ENCODE measurements at places on chromosomes 7 and 10.

DNA sequence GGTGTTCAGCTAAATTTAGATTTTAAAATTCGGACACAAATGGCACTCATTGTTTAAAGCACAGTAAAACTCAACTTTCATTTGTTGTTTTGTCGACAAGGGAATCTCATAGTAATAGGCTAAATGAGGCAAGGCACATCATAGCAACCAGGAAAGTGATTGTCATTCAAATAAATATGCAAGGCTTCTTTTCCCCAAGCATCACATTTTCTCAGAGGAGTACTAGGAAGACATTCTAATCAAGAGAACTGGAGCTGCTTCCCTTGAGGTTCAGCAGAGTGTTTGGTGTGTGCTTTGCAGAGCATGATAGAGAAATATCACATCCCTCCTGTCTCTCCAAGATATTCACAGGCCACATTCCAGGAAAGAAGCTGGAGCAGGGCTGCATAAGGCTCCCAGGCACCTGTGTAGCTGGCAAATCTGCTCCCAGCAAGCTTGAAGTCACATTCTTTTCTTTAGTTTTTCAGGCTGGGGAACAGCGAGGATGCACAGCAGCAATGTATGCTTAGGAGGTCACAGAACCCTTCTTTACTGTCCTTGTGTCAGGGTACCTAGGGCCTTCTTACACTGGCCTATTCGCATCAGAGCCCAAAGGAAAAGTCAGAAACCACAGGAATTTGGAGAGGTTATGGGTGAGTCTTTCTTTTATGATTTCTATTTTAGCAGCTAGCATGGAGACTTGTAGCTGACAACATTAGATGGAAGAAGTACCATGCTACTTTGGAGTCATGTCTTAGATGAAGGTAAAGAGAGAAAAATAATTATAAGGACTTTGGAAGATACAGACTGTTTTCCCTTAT, 95.9 kb upstream of the HDAC9 start:
- no peak for DNase-seq

GRCh38 chr7:106285855-106286492, 1.2 kb upstream of the NAMPT start:
- no peak for DNase-seq

DNA sequence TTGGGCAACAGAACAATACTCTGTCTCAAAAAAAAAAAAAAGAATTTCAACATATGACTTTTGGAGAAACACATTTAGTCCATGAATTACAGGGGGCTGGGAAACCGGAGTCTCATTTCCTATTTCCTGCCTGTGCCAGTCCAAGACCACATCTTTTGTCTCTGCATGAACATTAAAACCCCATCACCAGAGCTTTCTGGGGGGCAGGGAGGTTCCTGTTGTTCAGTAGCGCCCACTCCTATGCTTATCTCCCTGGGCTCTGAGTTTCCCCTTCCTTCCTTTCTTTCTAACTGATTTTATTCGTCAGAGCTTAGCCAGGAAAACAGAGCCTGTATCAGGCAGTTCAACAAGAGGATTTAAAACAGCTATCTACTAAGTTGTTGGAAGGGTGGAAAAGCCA, 119.3 kb downstream of the CALN1 start:
- DNase-seq = no peak

GRCh38 chr10:85226596-85226995, 898.2 kb downstream of the CCSER2 start:
- DNase-seq = no peak

GRCh38 chr7:73681031-73681430, 2.2 kb downstream of the DNAJC30 start:
- no peak for DNase-seq

DNA sequence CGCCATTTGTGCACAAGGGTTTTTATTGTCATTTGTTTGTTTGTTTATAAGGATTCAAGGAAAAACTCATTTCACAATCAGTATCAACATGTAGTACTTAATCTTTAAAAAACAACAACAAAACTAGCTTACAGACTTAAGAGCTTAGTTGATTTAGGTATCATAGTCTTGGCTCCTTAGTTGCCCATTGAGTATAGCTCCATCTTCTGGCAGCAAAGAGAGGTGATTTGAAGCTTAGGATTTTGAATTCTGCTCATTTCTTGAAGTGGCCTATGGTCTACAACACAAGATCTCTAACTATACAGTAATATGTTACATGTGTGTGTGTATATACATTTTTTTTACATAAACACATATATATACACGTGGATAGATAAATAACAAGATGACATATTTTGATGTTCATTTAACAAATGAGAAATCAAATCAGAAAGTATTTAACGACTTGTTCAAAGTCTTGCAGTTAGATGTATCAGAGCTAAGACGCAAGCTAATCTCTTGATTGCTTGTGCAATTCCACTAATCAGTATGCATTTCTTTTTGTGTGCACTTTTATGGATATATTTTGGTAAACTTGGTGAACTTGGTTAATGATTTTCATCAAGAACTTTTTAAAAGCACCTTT, 307.3 kb downstream of the CAMK1D start:
- DNase-seq = no peak

GRCh38 chr7:22174574-22174953, 182.4 kb downstream of the RAPGEF5 start:
- no peak for DNase-seq

GRCh38 chr10:104057717-104058116, 28.0 kb downstream of the COL17A1 start:
- DNase-seq = no peak

DNA sequence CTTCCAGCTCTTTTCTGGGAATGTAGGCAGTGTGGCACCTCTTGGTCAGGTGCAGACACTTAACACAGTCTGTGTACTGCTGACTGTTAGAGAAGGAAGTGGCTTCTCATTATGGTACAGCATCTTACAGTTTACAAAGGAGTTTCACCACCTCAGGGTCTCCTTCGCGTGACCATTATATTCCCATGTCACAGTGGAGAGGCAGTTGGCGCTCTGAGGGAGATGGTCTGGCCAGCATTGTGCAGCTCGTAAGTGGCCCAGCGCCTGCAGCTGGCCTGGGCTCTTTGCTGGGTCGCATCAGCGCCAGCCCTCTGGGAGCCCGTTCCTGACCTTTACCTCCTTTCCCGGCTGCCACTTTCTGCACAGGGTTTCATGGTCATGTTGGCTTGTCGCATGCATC, 15.4 kb downstream of the TSPAN15 start:
- no peak for DNase-seq

DNA sequence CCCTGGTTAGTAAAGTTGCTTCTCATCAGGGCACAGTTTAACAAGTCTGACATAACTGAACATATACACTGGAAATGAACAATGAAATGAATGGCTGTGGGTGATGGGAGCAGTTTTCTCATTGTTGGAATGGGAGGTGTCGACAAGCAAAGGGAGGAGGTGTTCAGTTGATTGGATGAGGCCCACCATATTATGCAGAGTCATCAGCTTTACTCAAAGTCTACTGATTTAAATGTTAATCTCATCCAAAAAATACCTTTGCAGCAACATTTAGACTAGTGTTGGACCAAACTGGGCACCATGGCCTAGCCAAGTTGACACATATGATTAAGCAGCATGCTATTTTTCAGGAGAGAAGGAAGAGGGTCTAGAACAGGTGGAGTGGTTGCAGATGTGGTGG, 201.7 kb downstream of the RAMP3 start:
- DNase-seq = no peak

GRCh38 chr10:126218174-126218573, 170.1 kb downstream of the ADAM12 start:
- no peak for DNase-seq

DNA sequence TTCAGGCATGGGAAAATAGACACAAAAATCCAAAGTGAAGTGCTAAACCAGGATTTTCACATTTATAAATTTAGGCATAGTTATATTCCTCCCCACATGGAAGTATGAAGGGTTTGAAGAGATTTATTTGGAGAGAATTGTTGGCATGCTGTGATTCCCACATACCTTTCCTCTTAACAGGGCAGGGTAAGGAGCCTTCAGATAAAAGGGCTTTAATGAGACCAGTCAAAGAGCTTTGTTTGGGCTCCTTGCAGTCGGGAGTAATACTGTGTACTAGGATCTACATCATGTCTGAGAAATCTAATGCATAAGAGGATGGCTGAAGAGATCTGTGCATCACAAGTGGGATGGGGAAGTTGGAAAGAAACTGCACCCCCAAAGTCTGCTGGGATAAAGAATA, 140.8 kb upstream of the PTN start:
- DNase-seq = no peak

GRCh38 chr7:155143381-155143780, 73.3 kb downstream of the HTR5A start:
- no peak for DNase-seq

GRCh38 chr7:42485301-42485766, 248.3 kb upstream of the GLI3 start:
- DNase-seq = no peak

DNA sequence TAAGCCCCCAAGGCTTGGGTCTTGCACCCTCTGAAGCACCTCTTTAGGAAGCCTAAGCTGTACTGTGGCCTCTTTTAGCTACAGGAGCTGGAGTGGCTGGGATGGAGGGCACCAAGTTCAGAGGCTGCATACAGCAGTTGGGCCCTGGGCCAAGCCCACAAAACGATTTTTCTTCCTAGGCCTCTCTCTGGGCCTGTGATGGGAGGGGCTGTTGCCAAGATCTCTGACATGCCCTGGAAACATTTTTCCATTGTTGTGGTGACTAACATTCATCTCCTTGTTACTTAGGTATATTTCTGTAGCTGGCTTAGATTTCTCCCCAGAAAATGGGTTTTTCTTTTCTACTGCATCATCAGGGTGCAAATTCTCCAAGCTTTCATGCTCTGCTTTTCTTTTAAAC, 375.7 kb upstream of the NPSR1 start:
- DNase-seq = no peak

- no peak for DNase-seq
Measured at GRCh38 chr7:101594790-101595189, 34.3 kb downstream of the MYL10 start.

DNA sequence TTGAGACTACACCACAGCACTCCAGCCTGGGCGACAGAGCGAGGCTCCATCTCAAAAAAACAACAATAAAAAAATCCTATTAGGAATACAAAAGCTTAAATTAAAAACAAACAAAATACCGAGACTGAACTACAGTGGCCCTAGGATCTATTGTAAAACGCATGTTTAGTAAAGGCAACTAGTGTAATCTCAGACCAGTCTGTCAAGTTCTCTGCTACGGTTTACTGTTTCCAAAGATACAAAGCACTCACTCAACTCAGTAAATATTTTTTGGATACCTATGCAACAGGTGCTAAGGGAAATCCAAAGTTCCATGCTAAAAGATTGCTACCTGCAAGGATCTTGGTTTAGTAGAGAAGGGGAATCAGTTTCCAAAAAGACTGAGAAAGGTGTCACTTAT, 3.4 kb upstream of the MIOS start:
- no peak for DNase-seq

DNA sequence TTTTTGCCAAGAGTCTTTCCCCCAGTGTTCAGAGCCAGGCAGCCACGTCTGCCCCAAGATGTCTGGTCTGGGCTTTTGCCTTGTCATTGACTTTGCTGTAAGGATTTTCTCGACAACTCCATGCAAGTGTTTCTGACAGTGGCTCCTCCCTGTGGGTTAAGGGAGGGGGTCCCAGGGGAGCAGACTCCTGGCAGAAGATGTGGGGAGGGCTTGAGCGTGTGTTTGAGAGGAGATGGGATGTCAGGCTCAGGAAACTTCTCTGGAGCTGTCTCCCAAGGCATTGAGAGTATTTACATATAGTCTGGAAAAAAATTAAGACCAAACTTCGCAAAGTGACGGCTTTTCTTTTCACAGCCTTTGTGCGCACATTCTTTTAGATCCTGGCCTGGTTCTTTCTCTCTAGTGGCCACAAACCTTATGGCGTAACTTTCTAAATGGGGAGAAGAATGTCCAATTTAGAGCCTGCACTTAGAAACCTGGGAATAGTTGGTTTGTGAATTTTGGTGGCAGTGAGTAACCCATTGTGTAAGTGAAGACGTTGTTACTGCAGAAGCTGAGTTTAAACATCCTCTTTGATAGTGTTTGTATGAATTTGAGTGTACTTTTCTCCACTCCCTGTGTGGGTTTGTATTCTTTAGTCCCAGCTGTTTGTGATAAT, 201.5 kb downstream of the LRMDA start:
- DNase-seq = no peak

GRCh38 chr10:102732661-102733060, 11.1 kb upstream of the WBP1L start:
- no peak for DNase-seq

DNA sequence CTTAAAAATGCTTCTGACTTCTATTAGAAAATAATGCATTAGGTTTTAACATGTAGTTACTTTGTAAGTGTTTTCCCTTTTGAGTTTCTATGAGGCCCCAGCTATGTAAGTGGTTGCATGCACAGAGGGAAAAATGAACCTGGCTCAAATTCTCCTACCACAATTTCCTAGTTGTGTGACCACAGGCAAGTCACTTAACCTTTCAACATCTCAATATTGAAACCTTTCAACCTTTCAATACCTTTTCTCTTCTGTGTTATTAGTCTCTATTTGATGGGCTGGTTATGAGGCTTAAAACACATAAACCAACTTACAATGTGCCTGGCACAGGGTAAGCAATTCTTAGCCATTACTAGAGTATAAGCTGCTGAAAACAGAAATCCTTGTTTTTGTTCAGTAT, 203.0 kb downstream of the KCND2 start:
- no peak for DNase-seq

- no peak for DNase-seq
Measured at GRCh38 chr10:108801775-108802517, 1121.4 kb downstream of the XPNPEP1 start.

DNA sequence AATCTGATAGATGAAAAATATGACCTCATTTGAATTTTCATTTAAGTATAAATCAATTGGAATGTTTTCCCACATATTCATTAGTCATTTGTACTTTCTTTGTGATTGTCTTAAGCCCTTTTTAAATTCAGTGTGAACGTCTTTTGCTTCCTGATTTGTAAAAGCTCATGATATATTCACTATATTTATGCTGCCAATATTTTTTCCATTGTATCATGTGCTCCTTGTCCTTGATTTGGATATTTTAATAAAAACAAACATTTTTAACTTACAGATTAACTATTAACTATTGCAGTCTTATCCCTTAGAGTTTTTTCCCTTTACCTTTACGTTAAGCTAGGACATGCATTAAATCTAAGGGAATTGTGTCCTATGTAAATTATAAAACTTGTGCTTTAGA, 157.7 kb downstream of the ADAM12 start:
- DNase-seq = no peak

DNA sequence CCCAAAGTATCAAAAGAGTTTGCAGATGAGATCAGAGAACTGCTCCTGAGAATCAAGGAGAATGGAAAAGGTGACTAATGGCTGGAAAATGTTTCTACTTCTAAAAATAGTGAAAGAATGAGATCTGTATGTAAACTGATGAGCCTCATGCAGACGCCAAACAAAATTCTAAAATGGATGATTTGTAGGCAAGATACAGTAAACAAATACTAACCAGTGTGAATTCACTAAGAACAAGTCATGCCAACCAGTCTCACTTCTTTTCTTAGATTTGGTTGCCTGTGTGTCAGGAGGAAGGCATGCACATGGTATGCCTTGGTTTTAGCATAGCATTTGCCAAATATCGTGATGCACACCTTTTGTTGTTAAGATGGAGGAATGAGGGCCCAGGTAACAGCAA, 94.9 kb upstream of the PIK3CG start:
- no peak for DNase-seq

Measured in CD8-positive, alpha-beta memory T cell (primary cell).